ENCODE measurements at places on chromosomes 11 and 22.
A peak's percentile ranks its signal among the peaks of the same experiment; 100 is the strongest.

- DNase-seq: no peak
These were observed 6.0 kb downstream of the CERK start for GRCh38 chr22:46732041-46732379.

GRCh38 chr11:36367806-36368680, 72.0 kb downstream of the PRR5L start:
- DNase-seq: no peak

- peak; percentile 52 for DNase-seq
These were observed 33.9 kb downstream of the LMO2 start for GRCh38 chr11:33857933-33858371.

GRCh38 chr11:38176686-38177322, 1578.8 kb upstream of the RAG2 start:
- no peak for DNase-seq

GRCh38 chr22:37521236-37521739, 2.1 kb upstream of the CARD10 start:
- DNase-seq: no peak

DNA sequence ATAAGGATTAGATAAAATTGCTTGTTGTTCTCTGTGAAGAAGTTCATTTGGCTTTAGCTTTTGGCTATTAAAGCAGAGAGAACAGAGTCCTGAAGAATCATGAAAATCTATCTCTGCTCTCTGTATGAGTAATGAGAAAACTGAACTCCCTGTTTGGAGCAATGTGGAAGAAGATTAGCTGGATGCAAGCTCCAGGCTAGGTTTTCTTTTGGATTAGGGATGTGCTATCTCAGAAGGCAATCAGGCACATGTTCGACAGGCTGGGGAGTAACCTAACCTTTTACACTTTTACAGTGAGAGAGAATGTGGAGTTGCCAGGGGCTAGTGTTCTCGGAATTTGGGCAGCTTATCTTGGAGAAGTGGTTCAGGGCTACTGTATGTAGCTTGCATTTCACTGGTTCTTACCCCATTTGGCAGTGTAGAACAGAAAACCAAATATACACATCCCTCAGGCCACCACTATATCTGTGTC, 8.5 kb upstream of the SLN start:
- DNase-seq: no peak

- DNase-seq: no peak
These were observed 26.1 kb downstream of the GAL start for GRCh38 chr11:68710409-68710808.

DNA sequence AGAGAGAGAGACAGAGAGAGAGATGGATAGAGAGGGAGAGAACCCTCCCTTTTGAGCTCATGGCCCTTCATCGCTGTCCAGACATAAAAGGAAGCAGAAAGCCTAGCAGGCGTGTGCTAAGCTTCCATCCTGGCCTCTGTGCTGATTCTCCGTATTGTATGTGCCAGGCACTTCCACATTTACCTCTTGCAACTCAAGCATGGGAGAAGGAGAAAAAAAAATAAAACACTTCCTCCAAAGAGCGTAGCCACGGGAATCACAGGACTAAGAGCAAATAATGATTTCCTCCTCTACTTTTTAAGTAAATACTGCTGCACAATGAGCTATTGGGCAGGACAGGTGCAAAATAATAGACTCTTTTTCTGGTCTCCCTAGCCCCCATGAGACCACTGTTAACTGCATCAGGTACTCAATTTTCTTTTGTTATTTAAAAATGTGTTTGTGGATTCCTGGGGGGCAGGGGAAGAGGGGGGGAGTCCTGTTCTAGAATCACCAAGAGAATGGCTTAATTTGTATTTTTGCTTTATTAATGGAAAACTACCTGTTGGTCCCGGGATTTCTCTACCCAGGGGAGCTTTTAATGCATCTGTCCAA, 154.3 kb downstream of the NXPE2 start:
- no peak for DNase-seq

GRCh38 chr22:17783312-17783711, 9.0 kb upstream of the BID start:
- DNase-seq: no peak

DNA sequence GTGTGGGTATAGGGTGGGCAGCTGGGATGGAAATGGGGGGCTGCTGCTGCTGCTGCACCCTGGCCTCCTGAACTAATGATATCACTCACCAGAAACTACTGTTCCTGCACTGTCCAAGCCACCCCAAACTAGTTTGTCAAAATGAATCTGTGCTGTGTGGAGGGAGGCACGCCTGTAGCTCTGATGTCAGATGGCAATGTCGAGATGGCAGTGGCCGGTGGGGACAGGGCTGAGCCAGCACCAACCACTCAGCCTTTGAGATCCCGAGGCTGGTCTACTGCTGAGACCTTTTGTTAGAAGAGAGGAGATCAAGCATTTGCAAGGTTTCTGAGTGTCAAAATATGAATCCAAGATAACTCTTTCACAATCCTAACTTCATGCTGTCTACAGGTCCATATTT, 1.3 kb downstream of the RAG1 start:
- DNase-seq: no peak

GRCh38 chr11:3783611-3784010, 13.7 kb downstream of the NUP98 start:
- DNase-seq: no peak

DNA sequence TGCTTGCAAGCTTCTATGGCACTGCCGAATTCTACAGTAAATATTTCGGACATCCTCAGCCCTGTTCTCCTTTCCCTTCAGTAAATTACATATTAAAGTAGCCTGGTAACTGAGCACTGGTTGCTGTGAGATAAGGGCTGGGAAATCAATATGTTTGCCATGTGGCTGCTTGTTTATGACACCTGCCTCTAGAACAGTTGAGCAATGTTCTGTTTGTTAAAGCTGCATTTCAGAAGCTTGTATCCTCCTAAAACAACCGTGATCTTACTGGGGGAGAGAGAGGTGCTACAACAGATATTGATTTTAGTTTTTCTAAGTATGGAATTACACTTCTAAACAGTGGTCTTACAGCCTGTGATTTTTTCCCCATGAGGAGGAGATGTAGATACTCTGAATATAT, 39.4 kb downstream of the ZBTB16 start:
- DNase-seq: no peak
